Type B pancreatic cell (in vitro differentiated cells): ENCODE measurements at places on chromosomes 7 and 10.

DNA sequence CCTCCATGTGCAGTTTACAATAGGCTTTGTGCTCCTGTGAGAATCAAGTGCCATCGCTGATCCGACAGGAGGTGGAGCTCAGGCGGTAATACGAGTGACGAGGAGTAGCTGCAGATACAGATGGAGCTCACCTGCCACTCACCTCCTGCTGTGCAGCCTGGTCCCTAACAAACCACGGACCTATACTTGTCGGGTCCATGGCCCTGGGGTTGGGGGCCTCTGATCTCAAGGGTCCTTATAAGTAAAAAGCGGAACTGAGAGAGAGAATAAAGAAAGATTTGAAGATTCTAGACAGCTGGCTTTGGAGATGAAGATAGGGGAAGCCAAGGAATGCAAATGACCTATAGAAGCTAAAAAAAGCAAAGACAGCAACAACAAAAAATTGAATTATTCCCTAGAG is 130.6 kb downstream of the PLXDC2 start:
- DNase-seq, result no peak

DNA sequence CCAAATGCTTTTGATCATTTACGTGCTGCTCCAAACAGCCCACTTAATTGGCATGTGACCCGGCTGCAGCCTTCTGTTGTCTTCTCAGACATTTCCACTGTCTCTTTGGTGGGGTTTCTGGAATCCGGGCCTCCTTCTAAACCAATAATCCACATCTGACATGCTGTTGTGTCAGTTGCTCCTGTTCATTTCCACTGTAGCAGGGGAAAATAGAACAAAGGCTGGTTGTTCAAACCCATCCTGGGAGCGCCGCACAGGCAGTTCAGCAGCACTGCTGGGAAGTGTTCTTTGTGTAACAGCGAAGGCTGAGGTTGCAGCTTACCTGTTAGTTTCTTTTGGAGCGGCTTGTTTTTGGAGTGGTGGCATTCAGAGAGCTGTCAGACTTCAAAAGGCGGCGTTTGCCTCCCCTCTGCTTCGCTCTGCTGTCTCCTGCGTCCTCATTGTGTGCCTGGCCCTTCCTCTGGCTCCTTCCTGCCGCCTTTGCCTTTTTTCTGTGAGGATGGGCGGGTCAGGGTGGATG is 149.4 kb downstream of the SNX10 start:
- DNase-seq, result no peak

DNA sequence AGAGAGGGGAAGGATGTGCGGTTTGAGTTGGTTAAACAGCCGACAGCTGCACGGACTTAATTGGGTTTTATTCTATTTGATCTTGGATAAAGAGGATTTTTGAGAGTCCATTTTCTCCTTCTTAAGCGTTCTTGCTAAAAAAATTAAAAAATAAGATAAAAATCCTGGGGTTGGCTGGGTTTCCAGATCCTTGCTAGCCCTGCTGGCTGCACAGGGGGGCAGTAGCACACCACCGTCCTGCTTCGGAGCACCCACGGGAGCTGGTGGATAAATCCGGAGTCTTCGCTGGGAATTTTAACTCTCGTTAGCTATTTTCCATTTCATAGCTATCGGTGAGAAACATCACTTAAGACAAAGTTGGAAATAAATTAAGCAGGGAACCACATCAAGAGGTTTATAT is 792.0 kb downstream of the TYW1 start:
- no peak for DNase-seq

DNA sequence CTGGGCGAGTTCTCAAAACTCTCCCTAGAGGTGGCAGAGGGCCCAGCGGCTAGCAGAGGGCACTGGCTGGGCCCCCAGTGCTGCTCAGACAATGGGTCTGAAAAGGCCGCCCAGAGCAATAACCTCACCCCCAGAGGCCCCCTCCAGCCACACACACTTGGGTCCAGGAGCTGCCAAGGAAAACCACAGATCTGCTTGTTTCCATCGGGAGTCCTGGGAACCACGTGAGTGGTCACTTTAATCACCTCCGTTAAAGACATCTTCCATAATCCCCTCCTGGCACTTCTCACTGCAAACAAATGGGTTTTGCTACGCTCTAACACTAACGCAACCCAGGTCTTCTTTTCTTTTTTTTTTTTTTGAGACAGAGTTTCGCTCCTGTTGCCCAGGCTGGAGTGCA is 30.0 kb downstream of the NUDT1 start:
- no peak for DNase-seq

- no peak for DNase-seq
Measured at GRCh38 chr10:70742537-70743429, 42.4 kb downstream of the TBATA start.

GRCh38 chr10:42623929-42624328 is 14.4 kb downstream of the ZNF33B start:
- no peak for DNase-seq
